EH (cell line): ENCODE measurements at places on chromosomes 13 and 19.
A peak's percentile ranks its signal among the peaks of the same experiment; 100 is the strongest.

- no peak for DNase-seq
Observed at GRCh38 chr13:89856512-89856911, 1491.0 kb upstream of the MIR17HG start.

DNA sequence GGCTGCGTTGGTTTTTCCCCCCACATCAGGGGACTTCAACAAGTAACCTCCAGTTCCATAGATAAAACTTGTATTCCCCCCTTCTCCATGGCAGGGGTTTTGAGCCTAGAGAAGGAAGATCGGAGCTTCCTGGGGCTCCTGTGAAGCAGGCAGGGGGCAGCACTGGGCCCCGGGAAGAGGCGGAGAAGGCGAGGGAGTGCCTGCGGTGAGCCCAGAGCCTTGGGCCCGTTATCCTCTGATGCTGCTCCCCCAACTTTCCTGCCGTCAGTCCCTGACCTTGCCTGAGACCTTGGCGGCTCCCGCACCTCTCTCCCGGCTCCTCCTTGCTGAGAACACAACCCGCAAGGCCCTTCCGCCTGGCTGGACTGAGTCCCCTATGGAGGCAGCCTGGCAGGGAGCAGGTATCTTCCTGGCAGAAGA, 2.5 kb downstream of the LIPE start:
- DNase-seq: no peak

GRCh38 chr19:50794074-50794875, 4.1 kb downstream of the ACP4 start:
- no peak for DNase-seq

DNA sequence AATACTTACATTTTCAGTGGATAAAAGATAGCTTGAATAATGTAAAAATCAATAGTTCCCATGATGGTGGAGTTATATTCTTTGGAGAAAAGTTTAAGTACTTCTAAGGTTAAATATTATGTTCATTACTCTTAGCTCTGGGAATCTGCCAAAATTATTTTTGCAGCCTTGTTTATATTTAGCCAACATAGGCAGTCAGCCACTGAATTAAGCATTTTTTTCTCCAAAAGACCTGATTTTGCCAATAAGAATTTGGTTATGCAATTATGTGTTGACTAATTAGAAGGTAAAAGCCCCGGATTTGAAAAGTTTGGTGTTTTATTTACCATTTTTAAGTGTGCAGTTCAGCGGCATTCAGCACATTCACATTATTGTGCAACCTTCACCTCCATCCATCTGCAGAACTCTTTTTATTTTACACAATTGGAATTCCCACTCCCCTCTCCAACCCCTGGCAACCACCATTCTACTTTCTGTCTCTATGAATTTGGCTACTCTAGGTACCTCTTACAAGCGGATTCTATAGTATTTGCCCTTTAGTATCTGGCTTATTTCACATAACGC, 90.1 kb upstream of the C1QTNF9B start:
- peak; percentile 72 for DNase-seq

DNA sequence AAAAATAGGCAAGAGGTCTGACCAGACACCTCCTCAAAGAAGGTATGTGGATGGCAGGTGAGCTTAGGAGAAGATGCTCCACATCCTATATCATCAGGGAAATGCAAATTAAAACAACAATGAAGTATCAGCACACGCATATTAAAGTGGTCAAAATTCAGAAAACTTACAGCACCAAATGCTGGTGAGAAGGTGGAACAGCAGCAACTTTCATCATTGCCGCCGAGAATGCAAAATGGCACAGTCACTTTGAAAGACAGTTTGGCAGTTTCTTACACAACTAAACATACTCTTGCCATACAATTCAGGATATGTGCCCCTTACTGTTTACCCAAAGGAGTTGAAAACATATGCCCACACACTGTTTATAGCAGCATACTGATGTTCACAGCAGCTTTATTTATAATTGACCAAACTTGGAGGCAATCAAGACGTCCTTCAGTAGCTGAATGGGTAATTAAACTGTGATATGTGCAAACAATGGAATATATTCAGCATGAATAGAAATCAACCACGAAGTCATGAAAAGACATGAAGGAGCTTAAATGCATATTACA, 22.5 kb downstream of the OR10H4 start:
- DNase-seq: no peak

DNA sequence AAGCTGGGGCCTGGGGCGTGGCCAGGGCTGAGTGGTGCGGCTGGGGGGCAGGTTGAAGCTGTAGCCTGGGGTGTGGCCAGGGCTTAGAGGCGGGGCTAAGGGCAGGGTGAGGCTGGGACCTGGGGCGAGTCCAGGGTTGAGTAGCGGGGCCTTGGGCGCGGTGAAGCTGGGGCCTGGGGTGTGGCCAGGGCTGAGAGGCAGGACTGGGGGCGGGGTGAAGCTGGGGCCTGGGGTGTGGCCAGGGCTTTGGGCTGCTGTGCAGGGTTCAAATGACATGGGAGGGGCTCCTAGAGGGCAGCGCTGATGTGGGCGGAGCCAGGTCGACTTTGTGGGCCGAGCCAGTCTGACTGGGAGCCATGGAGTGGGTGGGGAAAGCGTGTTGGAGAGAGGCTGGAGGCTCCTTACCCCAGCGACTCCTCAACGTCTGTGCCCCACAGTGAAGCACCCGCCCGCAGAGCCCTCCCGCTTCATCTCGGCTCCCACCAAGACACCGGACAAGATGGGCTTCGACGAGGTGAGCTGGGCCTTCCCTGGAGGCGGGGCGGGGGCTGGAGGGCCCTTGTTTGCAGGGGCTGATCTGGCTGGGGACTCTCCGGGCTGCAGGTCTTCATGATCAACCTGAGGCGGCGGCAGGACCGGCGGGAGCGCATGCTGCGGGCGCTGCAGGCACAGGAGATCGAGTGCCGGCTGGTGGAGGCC, 21.5 kb downstream of the COLGALT1 start:
- DNase-seq: peak; percentile 17
